ENCODE measurements at places on chromosomes 3 and 15. TPM values are rescaled to one million over a fixed set of nuclear protein-coding genes. Genes with fewer than 3 reads are reported as not detected.
A peak's percentile ranks its signal among the peaks of the same experiment; 100 is the strongest.

CRTAP gene
- 192 TPM for total RNA-seq

STOML1 gene
- 22.2 TPM for total RNA-seq

IFT80 gene
- total RNA-seq: 36.6 TPM

GOLGA6D gene
- total RNA-seq: not detected

- DNase-seq: no peak
- H3K27ac ChIP-seq: no peak overlapping the region
- peaks cover 2% of the 10 kb centered on the region for H3K4me1 ChIP-seq
These were observed 218.2 kb upstream of the TPM1 start for GRCh38 chr15:62824111-62825015.

DNA sequence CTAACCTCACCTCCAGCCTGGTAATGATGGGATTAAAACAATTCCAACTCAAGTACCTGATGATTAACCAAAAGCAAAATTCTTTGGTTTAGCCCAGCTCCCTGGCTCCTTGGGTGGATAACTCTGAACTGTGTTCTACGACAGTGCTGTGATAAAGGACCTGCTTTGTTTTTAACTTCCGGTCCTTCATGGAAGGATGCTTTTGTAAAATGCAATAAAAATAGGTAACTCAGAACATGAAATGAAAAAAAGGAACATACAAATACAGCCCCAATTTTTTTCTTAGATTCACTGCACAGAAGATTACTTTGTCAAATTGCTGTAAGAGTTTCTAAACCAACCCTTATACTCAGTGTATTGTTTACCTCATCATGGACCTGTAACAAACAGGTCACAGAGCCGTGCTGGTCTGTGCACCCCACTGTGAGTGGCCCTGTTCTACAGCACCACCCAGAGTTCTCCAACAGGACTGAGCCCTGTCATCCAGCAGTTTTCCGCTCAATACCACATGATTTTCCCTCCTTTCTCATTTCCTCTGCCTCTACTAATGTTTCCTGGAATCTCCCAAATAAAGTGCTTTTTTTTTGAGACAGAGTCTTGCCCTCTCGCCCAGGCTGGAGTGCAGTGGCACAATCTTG lies 4.9 kb upstream of the PCYT1A start:
- H3K4me3 ChIP-seq: no peak overlapping the region
- DNase-seq: peak; percentile 58
- H3K4me1 ChIP-seq: no peaks in the 10 kb centered on the region
- no peaks in the 10 kb centered on the region for H3K27me3 ChIP-seq
- H3K36me3 ChIP-seq: no peaks in the 10 kb centered on the region
- no peak overlapping the region for H3K27ac ChIP-seq

- no peak overlapping the region for H3K27ac ChIP-seq
- H3K4me1 ChIP-seq: no peaks in the 10 kb centered on the region
- peak; percentile 46 for DNase-seq
- H3K36me3 ChIP-seq: no peaks in the 10 kb centered on the region
- H3K4me3 ChIP-seq: peak overlapping the region; percentile 55
These were observed 53.9 kb upstream of the FRMD4B start for GRCh38 chr3:69439643-69440270.

GRCh38 chr3:35908366-35909232 lies 269.3 kb downstream of the ARPP21 start:
- H3K4me3 ChIP-seq: no peak overlapping the region
- DNase-seq: peak; percentile 73
- H3K36me3 ChIP-seq: no peaks in the 10 kb centered on the region
- no peaks in the 10 kb centered on the region for H3K4me1 ChIP-seq

- H3K4me1 ChIP-seq: peaks cover 24% of the 10 kb centered on the region
- no peak overlapping the region for H3K27ac ChIP-seq
- no peak for DNase-seq
- H3K27me3 ChIP-seq: no peaks in the 10 kb centered on the region
- no peaks in the 10 kb centered on the region for H3K36me3 ChIP-seq
These were observed 115.7 kb downstream of the PDZRN3 start for GRCh38 chr3:73509066-73509465.

- H3K36me3 ChIP-seq: no peaks in the 10 kb centered on the region
- peak overlapping the region; percentile 82 for H3K27ac ChIP-seq
- peak; percentile 74 for DNase-seq
- peaks cover 33% of the 10 kb centered on the region for H3K4me1 ChIP-seq
- H3K4me3 ChIP-seq: peak overlapping the region; percentile 57
- H3K27me3 ChIP-seq: no peaks in the 10 kb centered on the region
These were observed 1.5 kb upstream of the SMAD3 start for GRCh38 chr15:67063689-67064606.

GRCh38 chr3:11651900-11652299 lies 8.2 kb upstream of the VGLL4 start:
- H3K27me3 ChIP-seq: no peaks in the 10 kb centered on the region
- no peak overlapping the region for H3K4me3 ChIP-seq
- no peak overlapping the region for H3K27ac ChIP-seq
- no peaks in the 10 kb centered on the region for H3K4me1 ChIP-seq

All from kidney (tissue), 22 donors.